Colonic mucosa (tissue), 4 donors: ENCODE measurements at places on chromosomes 4 and X. TPM values are rescaled to one million over a fixed set of nuclear protein-coding genes. Genes with fewer than 3 reads are reported as not detected.

The WFS1 gene
- total RNA-seq, result 12.1 TPM

The GC gene
- total RNA-seq, result 4.1 TPM

- DNase-seq, result no peak
Measured at GRCh38 chr4:7507381-7507780, 72.7 kb upstream of the PSAPL1 start.

The TASL gene
- 1.1 TPM for total RNA-seq

GRCh38 chrX:47285836-47286320, 53.1 kb downstream of the USP11 start:
- no peak for DNase-seq

GRCh38 chr4:114318309-114318708, 280.3 kb upstream of the UGT8 start:
- DNase-seq, result no peak

GRCh38 chr4:67048530-67048929, 496.8 kb downstream of the CENPC start:
- no peak for DNase-seq

- no peak for DNase-seq
Measured at GRCh38 chr4:95528388-95528948, 20.3 kb downstream of the UNC5C start.

The MAGEE1 gene
- 0.82 TPM for total RNA-seq

- no peak for DNase-seq
Measured at GRCh38 chr4:132332932-132333723, 816.0 kb upstream of the PCDH10 start.

GRCh38 chr4:76600447-76600846, 165.4 kb downstream of the SHROOM3 start:
- DNase-seq, result peak; percentile 73

DNA sequence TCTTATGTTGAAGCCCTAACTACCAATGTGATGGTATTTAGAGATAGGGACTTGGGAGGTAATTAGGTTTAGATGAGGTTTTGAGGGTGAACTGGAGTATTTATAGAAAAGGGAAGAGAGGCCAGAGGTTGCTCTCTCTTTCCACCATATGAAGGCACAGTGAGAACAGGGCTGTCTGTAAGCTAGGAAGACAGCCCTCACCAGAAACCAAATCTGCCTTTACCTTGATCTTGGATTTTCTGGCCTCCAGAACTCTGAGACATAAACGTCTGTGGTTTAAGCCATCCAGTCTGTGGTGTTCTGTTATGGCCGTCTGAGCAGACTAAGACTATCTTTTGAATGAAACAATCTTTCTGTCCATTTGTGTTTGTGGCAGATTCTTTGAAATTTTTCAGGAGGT, 223.7 kb downstream of the PDHA2 start:
- DNase-seq, result no peak

DNA sequence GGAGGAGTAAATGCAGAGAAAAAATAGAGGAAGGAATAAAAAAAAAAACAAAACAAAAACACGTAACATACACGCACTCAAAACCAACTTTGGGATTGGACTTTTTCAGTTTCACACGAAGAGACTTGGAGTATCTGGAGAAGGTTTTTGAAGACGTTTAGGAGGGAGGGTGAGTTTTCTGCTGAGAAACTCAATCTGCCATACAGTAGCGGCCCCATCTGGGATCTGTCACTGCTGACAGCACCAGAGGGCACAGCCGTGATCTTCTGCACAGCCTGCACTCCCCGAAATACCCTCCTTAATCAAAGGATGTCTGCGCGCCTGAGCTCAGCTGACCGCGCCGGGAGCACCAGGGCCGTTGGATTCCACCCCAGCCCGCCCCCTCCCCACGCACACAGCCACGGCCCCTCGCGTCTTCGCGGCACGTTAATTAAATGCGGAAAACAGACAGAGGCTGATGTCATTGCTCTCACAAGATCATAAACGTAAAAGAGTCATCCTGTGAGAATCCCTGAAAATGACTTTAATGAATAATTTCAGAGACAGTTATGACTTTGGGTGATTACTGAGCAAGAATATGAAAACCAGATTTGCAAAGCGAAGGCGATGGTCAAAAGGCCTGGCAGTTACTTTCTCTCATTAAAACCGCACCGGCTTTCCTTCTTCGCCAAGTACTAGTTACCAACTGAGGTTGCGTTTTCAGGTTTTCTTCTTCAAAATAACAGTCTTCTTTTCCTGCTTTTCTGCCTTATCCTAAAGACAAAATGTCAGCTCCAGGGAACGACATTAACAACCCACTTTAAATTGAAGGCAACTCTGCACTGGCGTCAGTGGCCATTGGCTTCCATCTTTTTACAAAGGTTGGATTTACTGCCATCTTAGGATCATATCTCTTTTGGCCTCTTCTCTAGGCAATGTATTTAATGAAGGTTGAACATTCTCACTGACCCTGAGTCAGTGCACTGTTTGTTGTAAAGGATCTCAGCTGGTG, 10.6 kb downstream of the HAND2 start:
- DNase-seq, result no peak

DNA sequence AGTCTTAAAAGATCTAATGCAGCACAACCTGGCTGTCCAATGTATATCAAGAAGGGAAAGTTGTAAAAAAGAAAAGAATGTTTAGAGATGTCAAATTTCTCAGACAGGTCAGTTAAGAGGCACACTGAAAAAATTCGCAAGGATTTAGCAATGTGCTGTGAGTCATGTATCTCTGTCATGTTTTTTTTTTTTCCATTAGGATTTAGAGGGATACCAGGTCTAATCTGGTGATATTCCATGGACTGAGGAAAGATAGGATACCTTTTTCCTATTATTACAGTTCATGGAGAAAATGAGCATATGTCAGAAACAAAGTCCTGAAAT, 815.4 kb upstream of the PCDH10 start:
- DNase-seq, result no peak
